ENCODE measurements at places on chromosomes 12 and 14.

DNA sequence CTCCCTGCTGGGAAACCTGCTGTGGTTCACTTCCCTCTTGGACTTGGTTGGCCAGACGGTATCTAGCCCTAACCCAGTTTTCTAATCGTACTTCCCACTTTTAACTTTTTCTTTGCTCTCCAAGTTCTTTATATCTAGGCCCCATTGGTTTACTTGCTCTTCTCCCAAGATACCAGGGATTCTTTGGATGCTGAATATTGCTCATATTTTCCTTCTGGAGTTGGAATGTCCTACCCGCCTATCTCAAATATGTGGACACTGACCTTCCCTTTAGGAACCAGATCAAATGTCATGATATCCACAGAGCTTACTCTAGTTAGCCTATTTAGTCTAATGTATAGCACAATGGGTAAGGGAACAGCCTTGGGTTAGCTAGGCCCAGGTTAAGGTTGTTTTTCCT lies 228.6 kb downstream of the DACT1 start:
- DNase-seq, result no peak

GRCh38 chr12:53601296-53601847 lies 24.8 kb downstream of the ATF7 start:
- peak; percentile 63 for DNase-seq

DNA sequence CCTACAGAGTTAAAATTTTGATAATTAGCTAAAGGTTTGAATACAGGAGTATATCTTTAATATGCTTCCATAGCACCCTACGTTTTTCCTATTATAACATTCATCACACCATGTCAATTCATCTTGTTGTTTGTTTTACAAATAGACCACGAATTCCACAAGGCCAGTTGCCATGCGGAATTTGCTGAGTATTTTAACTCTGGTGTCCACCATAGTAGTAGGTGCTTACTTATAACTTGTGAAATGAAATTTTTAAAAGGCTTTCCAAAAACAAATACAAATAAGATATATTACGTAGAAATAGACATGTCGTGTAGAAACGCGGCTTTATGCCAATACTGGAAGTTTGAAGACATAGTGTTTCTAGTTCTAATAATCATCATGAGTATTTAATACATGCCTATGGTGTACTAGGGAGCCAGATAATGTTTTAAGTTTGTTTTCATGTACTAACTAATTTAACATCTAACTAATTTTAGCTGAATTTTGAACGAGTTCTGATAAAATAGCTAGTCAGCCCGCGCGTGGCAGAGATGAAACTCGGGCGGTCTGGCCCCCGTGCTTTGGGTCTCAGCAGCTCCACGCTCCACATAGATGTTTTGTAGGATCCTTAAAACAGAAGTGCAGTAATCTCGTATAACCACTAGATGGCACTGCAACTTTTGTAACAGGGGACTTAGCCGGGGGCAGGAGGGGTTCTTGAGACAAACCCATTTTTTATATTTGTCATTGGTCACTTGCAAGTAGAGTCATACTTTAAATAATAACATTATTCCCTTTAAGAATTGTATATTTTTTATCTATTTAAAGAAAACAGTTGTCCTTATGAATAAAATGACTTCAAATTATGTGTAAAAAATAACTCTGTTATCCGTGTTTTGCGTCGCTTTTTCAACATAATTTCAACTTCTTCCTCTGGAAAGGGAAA lies 10.2 kb downstream of the CD69 start:
- peak; percentile 64 for DNase-seq

GRCh38 chr12:100871195-100871734 lies 76.7 kb downstream of the ANO4 start:
- DNase-seq, result no peak

DNA sequence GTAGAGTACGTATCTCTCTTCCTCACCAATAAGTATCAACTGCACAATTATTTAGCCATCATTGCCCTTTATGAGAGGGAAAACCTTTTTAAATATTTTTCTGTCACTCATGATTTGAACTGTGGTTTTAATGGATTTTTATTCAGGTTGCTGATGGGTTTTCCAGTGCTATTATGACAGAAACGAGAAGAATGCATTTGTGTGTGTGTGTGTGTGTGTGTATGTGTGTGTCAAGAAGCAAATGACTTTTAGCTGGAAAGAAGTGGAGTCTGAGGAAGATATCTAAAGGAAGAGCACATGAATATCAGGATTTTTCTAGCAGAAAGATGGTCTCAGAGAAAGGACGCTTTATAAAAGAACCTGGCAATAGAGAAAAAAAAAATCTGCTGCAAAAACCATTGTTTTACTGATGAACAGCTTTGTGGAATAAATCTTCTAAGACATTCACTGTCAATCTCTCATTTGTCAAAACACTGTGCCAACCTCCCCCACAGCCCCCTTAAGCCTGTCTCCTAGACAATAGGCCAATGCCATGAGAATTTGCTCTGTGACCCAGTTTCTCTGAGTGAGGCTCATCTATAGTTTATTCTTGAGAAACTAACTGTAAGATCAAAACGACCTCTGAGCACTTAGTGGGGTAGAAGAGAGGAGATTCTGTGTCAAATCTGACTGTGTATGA lies 417.7 kb downstream of the FLRT2 start:
- no peak for DNase-seq

DNA sequence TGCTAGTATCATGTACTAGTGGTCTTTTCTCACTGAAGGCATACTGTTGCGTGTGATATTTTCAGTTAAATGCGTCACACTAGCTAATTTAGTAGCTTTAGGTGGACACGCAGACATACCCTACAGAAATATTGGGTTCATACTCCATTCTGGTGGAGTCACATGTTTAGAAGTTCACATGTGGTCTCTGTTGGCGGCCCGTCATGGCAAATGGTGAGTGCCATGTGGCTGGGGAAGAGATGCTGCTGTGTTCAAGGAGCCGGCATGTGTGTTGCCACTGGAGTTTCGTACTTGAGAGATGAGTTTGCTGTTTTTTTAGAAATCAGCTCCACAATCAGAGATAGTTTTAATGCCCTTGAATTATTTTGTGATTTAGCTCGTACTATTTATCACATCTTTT lies 454.6 kb downstream of the PCNX1 start:
- no peak for DNase-seq

DNA sequence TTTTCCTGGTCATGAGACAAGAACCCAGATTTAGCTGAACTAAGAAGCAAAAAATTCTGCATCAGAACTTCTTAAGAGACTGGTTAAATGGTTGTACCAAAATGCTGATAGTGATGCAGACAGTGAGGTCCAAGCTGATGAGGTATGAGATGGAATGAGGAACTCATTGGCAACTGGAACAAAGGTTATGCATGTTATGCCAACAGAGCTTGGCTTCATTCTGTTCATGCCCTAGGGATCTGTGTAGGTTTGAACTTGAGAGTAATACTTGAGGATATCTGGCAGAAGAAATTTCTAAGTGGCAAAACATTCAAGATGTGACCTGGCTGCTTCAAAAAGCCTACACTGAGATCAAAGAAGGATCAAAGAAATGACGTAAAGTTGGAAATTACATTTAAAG lies 398.0 kb downstream of the FSCB start:
- DNase-seq, result no peak

- no peak for DNase-seq
Observed at GRCh38 chr12:92288561-92288960, 142.9 kb upstream of the BTG1 start.

GRCh38 chr12:54038284-54038870 lies 5.5 kb downstream of the HOXC5 start:
- peak; percentile 87 for DNase-seq

- DNase-seq, result peak; percentile 65
Observed at GRCh38 chr12:94596596-94596995, 53.8 kb downstream of the TMCC3 start.

DNA sequence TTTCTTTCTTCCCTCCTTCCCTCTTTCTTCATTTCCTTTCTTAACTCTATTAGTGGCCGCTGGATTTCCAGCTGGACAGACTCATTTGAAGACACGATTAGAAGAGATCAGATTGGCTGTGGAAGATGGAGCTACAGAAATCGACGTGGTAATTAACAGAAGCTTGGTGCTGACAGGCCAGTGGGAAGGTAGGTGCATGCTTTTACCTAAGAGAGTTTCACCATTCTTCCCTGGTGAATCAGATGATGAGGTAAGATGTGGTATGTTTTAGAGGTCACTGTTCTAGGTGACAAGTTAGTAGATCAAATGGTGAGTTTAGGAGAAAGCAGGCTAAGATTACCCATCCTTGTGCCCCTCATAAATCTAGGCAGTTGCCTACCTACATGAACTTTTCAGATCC lies 51.6 kb downstream of the DERA start:
- no peak for DNase-seq

- no peak for DNase-seq
Observed at GRCh38 chr12:32332446-32332845, 66.9 kb upstream of the FGD4 start.

DNA sequence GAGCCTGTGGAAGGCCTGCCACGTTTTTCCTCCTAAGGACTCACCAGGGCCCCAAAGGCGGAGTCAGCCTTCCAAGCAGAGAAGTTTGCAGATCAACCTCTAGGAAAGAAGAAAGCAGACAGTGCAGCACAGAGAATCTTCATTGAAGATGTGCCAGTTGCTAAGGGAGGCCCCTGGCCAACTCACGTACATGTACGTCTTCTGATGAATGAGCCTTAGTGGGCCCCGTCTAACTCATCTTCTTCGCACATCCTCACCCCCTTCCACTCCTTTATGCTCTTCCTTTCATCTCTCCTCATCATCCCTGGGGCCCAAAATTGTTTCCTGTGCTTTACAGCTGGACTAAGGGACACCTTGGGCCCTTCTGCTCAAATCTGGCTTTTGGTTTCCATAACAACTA lies 703.0 kb upstream of the TBX3 start:
- DNase-seq, result no peak

GRCh38 chr14:49881350-49882001 lies 11.4 kb upstream of the ARF6 start:
- no peak for DNase-seq

- DNase-seq, result no peak
Observed at GRCh38 chr12:24798335-24798734, 150.6 kb downstream of the BCAT1 start.

- DNase-seq, result no peak
Observed at GRCh38 chr12:105141320-105141922, 33.9 kb downstream of the WASHC4 start.

DNA sequence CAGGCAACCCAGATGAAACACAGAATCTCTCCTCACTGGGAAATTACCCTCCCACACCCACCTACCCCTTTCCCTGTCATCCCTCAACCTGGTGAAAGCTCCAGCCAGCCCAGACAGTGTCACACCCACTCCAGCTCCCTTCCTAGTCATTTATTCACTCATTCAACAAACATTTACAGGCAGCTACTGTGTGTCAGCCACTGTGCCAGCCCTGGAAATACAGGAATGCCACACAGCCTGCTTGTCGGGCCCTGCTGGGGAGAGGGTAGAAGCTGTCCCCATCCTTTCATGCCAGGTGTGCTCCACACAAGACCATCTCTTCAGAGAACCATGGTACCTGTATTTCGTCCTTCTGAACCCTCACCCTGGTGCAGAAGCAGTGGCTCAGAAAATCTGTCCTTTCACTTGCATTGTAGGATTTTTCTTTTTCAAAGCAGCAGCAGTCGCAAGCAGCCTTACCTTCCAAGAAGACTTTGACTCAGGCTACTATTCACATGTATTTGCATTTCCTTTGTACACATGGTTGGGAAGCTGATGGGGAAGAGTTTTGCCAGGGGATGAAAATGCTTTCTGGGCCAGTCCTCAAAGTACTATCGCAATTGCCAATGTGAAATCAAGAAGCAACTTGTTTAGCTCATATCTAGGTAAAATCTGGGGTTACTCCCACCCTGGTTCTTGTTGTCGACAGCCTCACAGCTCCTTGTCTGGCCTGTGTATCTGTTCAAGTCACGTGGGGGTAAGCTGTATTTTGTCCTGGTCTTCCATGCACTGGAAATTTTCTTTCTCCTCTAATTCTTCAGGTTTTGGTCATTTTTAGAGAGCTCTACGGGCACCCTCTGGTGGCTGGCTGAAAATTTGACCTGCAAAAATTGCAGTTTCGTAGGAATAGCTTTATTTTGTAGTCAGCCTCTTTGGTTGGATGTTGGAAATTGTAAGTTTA lies 147.4 kb upstream of the EGLN3 start:
- no peak for DNase-seq

DNA sequence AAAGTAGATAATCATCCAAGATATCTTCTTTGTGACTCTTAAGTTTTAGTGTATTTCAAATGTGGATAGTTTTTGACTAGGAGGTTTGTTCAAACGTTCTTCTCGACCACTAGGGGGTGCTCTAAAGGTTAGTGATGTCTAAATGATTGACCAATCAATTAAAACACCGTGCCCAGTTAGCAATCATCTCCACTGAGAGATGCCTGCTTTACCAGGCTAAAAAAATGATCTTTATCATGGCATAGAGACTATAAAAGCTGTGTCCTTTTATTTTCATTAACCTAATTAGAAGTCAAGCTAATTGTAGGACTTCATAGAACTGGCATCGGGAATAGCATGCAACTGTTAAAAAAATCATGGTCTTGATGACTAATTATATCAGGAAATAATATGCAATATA lies 153.9 kb downstream of the PRKCH start:
- DNase-seq, result peak; percentile 63

GRCh38 chr12:111582133-111582747 lies 16.9 kb downstream of the ATXN2 start:
- DNase-seq, result no peak

DNA sequence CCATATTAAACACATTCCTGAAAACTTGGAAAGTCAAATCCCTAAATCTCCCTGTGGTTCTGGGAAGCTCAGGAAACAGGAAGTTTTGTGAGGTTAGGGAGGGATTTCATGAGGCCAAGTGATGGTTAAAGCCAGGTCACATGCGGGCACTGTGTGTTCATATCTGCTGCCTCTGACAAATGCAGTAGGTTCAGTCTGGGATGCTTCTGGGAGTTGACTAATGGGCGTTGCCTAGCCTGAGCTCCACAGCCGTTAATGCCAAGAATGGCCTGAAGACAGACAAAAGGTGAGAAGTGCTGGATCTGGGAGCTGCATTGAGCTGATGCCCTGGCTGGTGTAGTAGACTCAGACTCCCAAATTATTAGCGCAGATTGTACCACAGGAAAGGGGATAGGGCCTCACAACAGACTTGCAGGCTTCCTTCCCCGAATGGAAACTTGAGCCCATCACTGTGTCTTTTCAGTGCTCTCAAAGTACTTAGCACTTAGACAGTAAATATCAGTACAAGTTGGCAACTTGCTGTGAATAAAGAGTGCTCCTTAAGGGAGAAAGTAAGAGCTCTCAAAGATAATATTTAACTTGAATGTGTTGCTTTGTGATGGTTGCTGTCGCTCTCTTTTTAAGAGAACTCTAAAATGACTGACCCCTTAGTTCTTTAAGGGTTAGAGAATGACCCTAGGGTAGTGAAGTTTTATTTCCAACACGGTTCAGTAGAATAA lies 17.3 kb downstream of the GSG1 start:
- DNase-seq, result no peak

- no peak for DNase-seq
Observed at GRCh38 chr14:31122921-31123320, 84.7 kb downstream of the HECTD1 start.

GRCh38 chr14:74202113-74202512 lies 37.1 kb upstream of the VSX2 start:
- no peak for DNase-seq
